Activated naive CD8-positive, alpha-beta T cell treated with anti-CD3 and anti-CD28 coated beads, Interleukin-2, amount 10 ng/mL, durations not matched to agents 7 days and 5 days (primary cell): ENCODE measurements at places on chromosomes 12 and 14.
A peak's percentile ranks its signal among the peaks of the same experiment; 100 is the strongest.

- no peak for DNase-seq
Measured at GRCh38 chr12:50087995-50088394, 2.9 kb downstream of the SMARCD1 start.

DNA sequence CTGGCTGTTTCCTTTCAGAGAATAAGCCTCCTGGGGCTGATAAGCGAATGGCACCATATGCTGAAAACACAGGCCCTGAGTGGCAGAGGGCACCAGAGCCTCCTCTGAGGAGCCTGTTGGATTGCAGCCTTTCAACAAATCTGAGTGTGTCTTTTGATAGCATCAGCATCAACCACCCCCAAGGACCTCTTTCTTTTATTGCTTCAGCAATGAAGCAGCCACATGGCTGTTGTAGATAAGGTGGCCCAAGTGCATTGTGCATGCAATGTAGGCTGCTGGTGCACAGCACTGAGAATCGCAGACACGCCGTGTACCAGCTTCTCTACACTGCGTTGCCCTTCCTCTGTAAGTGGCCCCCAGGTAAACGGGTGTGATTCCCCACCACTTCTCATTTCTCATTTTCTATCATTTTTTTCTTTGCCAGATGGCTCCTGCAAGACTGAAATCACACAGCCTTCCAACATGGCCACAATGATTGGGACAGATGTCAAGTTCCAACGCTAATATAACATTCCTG lies 191.7 kb downstream of the DAD1 start:
- DNase-seq = no peak

DNA sequence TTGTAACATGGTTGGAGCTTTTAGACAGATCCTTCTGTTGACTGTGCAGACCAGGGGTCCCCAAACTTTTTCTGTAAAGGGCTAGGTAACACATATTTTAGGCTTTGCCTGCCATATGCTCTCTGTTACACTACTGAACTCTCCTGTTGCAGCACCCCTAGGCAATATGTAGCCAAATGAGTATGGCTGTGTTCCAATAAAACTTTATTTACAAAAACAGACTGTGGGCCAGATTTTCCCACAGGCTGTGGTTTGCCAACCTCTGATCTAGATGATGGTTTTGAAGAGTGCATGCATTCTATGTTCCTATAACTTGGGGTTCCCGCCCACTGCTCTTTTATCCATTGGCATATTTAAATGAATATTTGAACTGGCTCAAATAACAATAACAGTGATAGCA lies 180.3 kb upstream of the VASH1 start:
- no peak for DNase-seq

DNA sequence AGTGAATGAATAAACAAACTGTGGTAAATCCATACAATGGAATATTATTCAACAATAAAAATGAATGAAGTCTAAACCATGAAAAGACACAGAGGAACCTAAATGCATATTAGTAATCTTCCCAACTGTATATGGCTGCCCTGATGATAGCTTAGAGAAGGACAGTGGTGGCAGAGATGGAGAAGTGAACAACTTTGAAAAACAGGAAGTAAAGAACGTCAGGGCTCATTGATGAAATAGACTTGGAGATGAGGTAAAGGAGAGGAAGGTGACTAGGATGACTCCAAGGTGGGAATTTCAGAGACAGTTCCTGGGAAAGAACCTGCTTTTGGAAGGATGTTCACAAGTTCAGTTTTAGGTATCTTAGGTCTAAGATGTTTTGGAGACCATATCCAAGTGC lies 36.3 kb upstream of the NT5DC3 start:
- no peak for DNase-seq

DNA sequence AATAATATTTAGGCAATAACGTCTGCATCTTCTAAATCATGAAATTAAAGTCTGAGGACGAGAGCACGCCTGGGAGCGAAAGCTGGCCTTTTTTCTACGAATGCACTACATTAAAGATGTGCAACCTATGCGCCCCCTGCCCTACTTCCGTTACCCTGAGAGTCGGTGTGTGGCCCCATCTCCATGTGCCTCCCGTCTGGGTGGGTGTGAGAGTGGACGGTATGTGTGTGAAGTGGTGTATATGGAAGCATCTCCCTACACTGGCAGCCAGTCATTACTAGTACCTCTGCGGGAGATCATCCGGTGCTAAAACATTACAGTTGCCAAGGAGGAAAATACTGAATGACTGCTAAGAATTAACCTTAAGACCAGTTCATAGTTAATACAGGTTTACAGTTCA lies 19.3 kb downstream of the CKB start:
- DNase-seq = no peak

DNA sequence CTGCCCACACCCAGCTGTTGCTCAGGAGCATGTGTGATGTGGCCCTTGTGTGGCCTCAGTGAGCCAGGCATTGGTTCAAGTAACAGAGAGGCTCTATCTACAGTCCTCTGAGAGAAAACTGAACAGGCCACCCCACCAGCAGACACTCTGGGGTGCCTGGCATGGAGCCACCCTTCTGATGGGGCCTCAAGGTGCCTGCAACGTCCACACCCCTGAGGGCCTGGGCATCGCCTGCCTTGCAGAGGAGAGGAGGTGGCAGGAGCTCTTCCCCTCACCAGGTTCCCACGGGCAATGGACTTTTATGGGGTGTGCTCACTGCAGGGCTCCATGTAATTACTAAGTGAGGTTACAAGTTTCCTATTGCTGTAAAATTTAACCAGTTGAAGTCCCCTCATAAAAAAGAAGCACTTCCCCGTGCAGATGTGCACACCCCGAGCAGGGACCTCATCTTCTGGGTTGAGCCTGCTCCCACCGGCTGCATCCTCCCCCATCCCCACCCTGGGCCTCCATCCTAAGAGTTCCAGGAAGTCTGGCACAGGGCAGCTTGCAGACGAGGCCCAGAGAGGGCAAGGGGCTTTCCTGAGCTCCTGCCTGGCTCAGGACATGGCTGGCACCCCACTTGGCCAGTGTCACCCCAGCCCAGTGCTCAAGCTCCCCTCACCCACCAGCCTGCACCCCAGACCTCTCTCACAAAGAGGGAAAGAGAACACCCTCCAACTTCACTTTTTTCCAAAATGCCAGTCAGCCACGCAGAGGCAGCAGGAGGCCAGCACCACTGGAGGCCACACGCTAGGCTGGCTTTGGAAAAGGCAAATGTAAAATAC lies 270.4 kb upstream of the RTL1 start:
- DNase-seq = no peak

GRCh38 chr12:22262309-22262708 lies 72.2 kb downstream of the ST8SIA1 start:
- no peak for DNase-seq

- no peak for DNase-seq
Measured at GRCh38 chr12:78269620-78270019, 438.9 kb downstream of the NAV3 start.

- no peak for DNase-seq
Measured at GRCh38 chr14:98634043-98634820, 637.8 kb downstream of the BCL11B start.

- DNase-seq = no peak
Measured at GRCh38 chr14:82488473-82488872, 954.8 kb upstream of the SEL1L start.

- no peak for DNase-seq
Measured at GRCh38 chr14:100556936-100557505, 30.2 kb downstream of the BEGAIN start.

DNA sequence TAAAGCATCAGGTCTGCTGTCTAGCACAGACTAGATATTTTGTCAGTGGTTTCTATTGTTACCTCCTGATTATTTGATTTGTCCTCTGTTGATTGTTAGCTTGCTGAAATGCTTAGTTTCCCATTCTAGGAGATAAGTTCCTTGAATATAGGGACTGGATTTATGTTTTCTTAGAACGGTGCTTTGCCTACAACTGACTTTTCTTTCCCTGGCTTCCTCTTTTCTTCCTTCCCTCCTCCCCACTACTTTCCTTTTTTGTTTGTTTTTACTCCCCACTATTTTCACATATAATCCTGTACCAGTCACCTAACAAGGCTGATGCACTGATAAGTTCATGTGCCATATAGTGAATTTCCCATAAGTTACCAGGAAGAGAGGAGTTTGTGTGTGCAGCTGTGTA lies 58.5 kb upstream of the METAP2 start:
- no peak for DNase-seq

DNA sequence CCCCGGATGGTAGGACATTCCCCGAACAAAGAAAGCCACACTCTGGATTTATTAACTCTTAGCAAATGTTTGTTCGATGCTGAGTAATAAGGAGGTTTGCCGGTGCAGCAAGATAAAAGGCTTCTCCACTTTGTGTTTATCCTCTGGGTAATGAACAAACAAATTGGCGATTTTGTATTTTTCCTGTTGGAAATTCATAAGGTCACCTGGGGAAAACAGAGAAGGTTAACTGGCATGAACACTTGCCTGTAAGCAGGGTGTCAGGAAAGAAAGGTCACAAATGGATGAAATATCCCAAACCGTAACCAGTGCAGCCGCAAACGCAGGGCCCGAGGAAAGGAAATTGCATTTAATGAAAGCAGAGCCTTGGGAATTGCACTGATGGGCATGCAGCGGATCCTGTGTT lies 132.8 kb downstream of the RMST start:
- DNase-seq = no peak

GRCh38 chr14:104604458-104605449 lies at the start of gene TMEM179:
TSS of gene TMEM179 (minus strand) at chr14:104604772. CDS start at chr14:104604741, 31 bp downstream.
- DNase-seq = peak; percentile 59

GRCh38 chr12:90999966-91000365 lies 4.8 kb downstream of the EPYC start:
- no peak for DNase-seq

GRCh38 chr14:60197629-60198303 lies 32.6 kb upstream of the DHRS7 start:
- DNase-seq = no peak

DNA sequence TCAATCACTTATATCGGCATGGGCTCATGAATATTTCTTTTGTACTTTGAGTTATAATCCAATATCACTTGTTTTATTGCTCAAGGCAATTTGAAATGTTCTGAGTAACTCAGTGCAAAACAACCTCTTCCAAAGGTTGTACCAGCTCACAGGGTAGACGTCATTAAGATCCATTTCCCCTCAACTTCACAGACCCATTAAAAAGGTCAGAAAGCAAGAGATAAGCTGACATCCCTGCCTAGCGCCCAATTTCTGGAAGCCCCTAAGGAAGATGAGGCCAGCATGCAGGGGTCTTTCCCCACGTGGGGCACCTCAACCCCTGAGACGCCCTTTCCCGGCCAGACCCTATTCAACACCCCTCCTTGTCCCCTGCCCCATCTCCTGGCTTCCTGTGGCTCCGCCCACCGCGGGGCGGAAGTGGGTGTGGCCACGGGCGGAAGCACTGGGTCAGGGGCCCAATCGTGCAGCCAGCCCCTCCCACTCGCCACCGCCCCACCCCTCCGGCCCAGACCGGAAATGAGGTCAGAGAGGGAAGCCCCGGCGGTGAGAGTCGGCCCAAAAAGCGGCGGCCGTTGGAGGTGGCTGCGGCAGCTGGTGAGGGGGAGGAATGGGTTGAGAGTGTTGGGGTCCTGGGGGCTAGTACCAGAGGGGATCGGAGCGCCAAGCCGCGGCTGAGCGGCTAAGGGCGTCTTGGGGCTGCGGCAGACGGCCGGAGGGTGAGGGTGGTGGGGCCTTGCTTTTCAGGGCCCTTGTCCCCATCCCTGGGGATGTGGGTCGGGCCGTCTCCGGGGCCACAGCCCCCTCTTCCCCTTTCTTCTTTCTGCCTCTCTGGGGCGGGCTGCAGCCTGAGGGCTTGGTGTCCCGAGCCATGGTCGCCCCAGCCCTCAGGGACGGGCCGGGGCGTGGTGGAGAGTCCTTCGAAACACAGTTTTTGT lies at the start of gene GPATCH2L:
TSS of gene GPATCH2L (plus strand) at position 525 of the 935 bp plus-strand sequence. CDS start 2,442 bp downstream, outside the sequence.
- DNase-seq = peak; percentile 98

DNA sequence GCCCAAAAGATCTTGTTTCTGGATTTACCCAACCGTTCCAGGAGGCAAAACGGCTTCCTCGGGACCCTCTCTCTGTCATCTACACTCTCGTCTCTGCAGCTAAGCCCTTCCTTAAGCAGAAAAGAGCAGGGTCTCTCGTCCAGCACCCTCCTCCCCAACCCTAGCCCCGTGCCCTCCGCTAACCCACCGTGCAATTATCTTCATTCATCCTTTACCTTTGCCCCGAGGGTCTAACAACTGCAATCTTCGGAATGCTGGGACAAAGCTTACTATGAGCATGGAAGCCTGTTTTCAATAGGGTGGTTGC lies 276 bp upstream of the BMAL2 start:
- no peak for DNase-seq

DNA sequence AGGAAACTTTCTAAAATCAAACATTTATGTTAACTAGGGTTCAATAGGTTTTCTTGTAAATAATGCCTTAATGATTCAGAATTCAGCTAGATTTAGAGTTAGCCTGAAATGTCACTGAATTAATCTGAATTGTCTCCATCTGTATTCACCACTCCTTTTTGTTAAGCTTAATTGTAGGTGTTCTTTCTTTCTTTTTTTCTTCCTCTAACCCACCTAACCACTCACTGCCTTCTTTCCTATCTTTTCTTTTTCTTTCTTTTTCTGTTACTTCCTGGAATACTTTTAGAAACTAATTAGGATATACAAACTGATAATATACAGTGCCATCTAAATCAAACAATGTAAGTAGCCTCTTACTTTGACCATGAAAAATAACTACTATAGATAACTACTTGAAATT lies 29.9 kb downstream of the G2E3 start:
- DNase-seq = no peak

DNA sequence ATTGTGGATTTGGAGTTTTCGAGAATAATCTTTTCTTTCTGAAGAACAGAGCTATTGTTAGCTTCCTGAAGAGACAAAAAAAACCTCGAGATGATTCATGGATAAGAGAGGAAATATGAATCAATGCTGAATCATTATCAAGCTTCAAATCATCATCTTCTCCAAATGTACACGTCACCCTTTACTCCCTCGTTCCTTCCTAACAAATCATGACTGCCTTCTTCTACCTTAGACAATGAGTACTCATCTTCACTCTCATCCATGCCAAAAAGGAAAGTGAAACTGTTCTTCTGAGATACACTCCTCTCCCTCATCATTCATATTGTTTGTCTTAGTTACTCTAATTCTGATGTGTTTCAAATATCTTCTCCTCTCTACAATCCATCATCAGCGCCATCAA lies 1115.8 kb upstream of the ATXN7L3B start:
- no peak for DNase-seq

DNA sequence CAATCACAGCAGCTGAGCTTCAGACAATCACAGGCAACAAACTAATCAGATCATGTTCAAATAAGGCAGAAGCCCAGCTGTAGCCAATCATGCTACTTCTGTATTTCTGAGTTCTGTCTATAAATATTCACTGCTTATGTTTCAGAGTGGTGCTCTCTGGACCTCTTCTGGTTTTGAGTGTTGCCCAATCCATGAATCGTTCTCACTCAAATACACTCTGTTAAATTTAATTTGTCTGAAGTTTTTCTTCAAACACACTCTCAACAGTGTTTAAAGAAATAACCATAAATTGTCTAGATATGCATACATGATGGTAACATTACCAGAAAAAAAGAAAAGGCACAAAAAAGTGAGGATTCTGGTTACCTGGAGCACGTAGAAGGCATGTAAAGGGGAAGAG lies 77.9 kb upstream of the BBS10 start:
- DNase-seq = no peak
